ENCODE measurements at places on chromosomes 7 and 10.
A peak's percentile ranks its signal among the peaks of the same experiment; 100 is the strongest.

- no peak for DNase-seq
Observed at GRCh38 chr10:63901228-63901627, 380.0 kb downstream of the REEP3 start.

- no peak for DNase-seq
Observed at GRCh38 chr10:33460505-33461294, 126.2 kb upstream of the NRP1 start.

DNA sequence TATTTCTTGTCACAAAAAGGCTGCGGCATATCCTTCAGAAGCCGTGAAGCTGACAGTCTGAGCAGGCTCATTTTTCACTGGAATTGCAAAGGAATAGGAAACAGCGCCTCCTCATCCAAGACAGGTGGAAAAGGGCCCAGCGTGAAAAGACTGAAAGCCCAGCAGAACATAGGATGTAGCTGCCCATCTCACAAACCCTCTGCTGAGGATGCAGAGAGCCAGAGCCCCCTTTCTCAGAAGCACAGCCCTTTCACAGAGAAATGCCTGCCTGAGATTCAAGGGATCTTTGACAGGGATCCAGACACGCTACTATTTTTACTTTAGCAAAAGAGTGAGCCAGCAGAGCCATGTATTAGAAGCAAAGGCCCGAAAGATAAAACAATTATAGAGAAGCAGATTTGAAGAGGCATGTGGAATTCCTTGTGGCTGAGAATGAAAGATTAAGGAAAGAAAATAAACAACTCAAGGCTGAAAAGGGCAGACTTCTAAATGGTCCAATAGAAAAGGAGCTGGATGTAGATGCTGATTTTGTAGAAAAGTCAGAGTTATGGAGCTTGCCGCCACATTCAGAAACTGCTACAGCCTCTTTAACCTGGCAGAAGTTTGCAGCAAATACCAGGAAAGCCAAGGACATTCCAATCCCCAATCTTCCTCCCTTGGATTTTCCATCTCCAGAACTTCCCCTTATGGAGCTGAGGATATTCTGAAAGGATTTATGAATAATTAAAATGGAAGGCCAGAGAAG is 36.9 kb downstream of the GDI2 start:
- DNase-seq: no peak

DNA sequence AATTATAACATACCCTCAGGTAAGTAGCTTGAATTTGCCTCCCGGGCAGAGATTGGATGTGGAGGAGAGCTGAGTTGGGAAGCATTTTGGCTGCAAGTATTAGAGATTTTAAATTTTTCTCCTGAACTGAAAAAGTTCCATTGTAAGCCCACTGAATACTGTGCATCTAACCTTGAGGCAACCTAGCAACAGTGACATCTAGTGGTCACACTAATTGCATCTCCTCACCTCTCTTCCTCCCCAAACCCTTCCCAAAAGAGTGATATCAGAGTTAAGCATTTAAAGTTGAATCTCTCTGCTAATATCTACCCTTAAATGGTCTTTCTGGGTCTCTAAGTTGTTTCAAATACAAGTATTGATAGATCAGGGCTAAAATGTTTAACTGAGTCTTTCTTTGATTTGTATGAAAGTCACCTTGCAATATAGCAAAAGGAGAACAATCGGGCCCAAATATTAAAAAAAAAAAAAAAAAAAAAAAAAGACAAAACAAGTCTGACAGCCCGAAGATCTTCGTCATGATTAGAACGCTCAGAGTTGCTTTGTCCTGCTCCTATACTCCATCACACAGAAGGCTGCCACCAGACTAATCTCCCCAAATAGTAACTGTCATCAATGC is 40.4 kb upstream of the DLX5 start:
- peak; percentile 3 for DNase-seq

- no peak for DNase-seq
Observed at GRCh38 chr7:149866139-149866778, 7.5 kb upstream of the ATP6V0E2 start.

GRCh38 chr10:118562851-118563250 is 32.6 kb downstream of the PRLHR start:
- no peak for DNase-seq

DNA sequence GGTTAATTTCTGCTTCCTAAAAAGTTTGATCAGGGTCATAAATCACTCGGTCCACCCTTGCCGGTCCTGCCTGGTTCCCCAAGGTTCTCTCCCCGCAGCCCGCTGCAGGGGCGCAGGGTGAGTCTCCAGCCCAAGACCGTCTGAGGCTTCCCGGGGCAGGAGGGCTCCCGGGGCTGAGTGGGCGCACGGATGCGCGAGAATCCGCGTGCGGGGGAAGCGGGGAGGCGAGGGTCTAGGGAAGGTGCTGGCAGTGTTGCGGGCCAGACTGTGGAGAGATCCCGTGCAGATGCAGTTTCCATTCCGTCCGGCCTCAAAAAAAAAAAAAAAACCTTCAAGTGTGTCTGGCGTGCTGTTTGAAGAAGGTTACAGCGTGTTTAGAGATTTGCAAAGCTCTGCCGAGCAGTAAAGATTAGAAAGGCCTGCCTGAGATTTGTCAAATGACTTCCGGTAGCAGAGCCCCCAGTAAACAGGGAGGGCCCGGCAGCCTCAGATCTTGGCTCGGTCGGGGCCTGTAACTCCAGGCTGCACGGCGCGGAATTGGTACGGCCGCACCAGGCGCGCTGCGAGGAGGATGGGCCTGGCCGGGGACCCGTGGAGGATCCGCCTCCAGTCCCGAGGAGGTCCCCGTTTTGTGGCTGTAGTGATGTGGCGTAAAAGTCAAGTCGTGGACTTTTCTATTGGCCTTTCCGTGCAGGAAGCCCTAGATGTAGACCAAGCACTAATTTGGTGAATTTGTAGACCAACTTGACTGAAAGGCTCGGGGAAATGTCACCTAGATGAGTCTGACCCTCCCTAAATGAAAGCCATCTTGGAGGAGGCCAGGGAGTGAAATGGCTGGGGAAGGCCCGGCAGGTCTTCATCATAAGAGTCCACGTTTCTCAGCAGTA is 293.2 kb upstream of the NFE2L3 start:
- DNase-seq: no peak

- DNase-seq: no peak
Observed at GRCh38 chr7:107660381-107661080, at the start of gene SLC26A4. TSS of gene SLC26A4 (plus strand) at chr7:107660828. CDS start at chr7:107661642, 814 bp downstream.

DNA sequence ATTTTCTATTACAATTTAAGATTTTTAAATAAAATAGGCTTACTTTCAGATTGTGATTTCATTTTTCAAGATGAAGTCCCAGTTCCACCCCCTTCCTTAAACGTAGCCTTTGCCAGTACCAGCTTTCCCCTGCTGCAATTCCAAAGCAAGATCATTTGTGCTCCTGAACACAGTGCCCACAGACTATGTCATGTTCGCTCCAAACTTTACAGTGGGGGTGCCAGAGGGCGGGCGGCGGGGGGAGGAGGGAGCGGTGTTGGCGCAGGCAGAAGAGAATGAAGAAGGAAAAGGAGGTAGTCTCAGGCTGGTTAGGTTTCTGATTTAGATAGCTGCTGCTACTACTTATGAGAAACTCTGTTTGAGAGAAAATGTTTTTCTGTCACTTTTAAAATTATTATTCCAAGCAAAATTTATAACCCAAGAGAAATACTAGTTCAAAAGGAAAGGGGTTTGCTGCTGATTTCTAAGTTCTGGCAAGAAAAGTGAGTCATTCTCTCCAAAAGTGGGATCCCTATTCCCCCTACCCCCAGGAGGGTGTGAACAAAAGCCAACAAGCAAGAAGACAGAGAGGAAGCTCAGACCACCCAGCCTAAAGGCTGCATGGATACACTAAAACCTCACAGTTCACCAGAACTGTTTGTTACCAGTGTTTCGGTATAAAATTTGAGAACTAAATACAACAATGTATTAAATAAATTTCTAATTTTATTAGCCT is 109.6 kb downstream of the SRPK2 start:
- DNase-seq: peak; percentile 26

DNA sequence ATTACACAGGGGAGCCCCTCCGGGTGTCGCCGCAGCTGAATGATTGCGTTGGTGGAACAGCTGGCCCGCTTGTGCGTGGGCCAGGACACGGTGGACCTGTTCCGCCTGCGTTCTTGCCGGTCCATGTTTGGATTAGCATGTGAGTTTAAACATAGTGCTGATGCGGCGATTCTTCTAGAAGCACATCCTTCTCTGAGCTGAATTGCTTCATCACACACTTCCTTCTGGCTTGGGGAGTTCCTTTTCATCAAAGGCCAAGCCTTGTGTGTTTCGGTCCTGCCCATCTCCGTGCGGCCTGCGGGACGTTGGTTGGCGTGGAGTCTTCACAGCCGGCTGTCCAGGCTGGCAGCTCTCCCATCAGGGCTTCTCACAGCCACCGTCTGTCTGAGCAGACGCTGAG is 45.5 kb upstream of the SLC29A4 start:
- no peak for DNase-seq

GRCh38 chr7:37832194-37832593 is 16.2 kb upstream of the NME8 start:
- DNase-seq: no peak

DNA sequence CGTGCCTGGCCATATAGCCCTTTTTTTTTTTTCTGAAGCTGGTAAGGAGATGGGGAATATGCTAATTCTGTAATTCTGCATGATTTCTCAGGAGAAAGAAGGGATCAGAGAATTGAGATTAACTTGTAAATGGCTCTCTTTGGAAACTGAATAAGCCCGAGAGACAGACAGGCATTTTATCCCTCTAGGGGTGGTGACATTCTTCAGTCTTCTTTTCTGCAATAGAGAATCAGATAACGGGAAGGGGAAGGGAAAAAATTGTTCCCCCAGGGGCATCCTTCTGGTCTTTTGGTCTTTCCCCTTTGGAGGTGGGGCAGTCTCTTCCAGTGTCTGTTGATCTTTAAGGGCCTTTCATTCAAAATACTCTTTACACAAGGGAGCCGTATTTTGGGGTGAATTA is 34.2 kb downstream of the HK1 start:
- DNase-seq: no peak

GRCh38 chr7:2928256-2928612 is 84.1 kb upstream of the GNA12 start:
- no peak for DNase-seq

GRCh38 chr7:145700488-145700887 is 416.1 kb upstream of the CNTNAP2 start:
- no peak for DNase-seq

DNA sequence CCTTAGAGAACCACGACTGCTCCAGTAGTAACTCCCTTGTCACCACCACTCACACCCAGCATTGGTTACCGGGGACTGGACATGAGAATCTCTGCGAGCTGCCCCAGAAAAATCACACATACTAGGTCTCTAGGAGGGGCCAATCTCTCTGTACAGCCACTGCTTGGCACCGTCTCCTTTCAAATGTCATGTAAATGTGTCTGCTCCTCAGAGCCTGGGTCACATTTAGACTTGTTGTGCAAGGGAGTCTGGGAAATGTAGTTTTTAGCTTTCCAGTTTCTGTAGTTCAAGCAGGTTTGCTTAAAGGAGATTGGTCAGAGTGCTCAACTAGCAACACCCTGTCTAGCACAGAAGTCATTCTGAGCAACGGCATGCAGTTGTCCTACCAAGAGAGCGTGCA is 60.0 kb downstream of the CHN2 start:
- DNase-seq: no peak

DNA sequence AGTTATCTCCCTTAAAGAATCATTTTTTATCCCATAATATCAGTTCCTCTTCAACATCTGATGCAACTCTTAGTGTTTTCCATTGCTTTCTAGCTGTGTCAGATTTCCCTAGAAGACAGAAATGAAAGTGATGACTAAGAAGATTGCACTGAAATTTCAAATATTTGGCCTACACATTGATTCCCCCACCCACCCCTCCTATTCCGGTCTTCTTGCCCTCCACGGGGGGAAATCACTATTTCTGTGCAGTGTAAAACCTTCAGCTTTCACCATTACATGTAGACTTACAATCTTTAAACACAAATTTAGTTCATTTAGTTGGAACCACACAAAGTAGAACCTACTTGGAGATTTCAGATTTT is 63.7 kb upstream of the IL6 start:
- DNase-seq: no peak

GRCh38 chr10:7933262-7933661 is 115.0 kb downstream of the TAF3 start:
- DNase-seq: no peak

DNA sequence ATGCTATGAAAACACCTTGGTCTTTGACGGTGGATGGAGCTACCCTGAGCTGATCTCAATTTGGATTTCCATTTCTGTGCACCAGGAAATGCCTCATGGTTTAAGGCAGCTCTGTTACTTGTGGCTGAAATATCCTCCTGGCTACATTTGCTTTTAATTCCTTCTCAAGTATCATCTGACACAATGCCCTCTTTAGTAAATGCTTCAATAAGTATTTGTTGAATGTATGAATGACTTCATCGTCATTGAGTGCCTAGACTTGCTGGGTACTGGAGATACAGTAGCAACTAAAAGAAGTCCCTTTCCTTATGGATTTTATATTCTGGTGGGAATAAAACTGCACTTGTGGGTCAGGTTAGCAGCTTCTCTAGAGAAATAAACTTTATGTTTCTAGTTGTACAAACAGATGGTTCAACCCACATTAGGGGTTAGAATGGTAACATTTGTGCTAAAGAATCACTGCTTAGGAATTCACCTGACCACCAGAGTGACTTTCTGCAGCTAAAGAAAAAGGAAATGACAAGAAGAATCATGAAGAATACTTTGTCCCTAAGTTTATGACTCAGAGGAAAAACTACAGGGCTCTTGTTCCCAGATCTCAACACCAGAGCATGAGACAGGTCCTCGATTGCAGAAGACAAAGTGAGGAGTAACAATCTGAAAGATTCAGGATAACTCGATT is 21.8 kb upstream of the SMNDC1 start:
- DNase-seq: no peak

DNA sequence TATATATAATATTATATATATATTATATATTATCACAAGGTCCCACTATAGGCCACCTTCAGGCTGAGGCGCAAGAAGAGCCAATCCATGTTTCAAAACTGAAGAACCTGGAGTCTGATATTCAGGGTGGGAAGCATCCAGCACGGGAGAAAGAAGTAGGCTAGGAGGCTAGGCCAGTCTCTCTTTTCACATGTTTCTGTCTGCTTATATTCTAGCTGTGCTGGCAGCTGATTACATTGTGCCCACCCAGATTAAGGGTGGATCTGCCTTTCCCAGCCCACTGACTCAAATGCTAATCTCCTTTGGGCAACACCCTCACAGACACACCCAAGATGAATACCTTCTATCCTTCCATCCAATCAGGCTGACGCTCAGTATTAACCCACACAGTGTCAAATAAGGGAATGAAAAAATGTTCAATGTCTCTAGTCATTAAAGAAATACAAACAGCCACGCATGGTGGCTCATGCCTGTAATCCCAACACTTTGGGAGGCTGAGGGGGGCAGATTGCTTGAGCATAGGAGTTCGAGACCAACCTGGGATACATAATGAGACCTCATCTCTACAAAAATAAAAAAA is 135.4 kb upstream of the PCBD1 start:
- DNase-seq: no peak

GRCh38 chr7:100965723-100966541 is 3.4 kb upstream of the MUC12 start:
- DNase-seq: peak; percentile 83

GRCh38 chr7:31890198-31890597 is 180.0 kb downstream of the PDE1C start:
- no peak for DNase-seq

DNA sequence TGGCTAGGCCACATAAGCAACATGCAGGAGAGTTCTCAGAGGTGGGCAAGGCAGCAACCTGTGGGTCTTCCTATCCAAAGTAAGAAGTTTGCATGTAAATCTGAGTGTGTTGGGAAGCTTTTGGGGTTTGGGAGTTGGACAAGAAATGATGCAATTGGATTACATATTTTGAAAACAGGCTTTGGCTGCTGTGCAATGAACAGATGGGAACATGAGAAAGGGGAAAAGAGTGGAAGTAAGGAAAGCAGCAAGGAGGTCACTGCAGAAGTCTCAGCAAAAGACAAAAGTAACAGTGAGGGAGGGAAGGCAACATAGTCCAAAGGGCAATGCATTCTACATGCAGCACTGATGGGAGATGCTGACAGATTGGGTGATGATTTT is 61.1 kb upstream of the C10orf90 start:
- DNase-seq: no peak

Data from GM18507 (cell line).